ENCODE measurements at places on chromosomes 1 and 21. TPM values are rescaled to one million over a fixed set of nuclear protein-coding genes. Genes with fewer than 3 reads are reported as not detected.
A peak's percentile ranks its signal among the peaks of the same experiment; 100 is the strongest.

DPT gene
- total RNA-seq: not detected

HCRTR1 gene
- not detected for total RNA-seq

HORMAD1 gene
- total RNA-seq: 0.69 TPM

C4BPA gene
- not detected for total RNA-seq

CD48 gene
- 379 TPM for total RNA-seq

DNA sequence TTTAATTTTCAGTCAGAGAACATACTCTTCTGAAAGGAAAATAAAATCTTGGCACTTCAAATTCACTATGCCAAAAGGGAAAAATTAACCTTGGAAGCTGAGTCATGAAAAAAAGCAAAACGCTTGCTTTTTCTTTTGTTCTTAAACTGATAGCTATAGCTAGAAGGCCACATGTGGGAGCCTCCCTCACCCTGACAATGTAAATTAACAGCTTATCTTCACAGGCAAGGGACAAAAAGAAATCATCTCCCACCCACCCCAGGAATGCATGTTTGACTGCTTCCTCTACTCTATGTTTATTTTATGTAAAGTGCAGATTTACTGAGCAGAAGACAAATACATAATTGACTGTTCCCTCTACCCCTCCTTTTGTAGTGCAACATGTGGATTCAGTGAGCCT is 38.0 kb downstream of the EBNA1BP2 start:
- no peak overlapping the region for H3K27ac ChIP-seq
- no peak for DNase-seq
- no peaks in the 10 kb centered on the region for H3K4me1 ChIP-seq
- no peaks in the 10 kb centered on the region for H3K36me3 ChIP-seq
- peaks cover 31% of the 10 kb centered on the region for H3K27me3 ChIP-seq

- no peaks in the 10 kb centered on the region for H3K27me3 ChIP-seq
- peak overlapping the region; percentile 40 for H3K4me3 ChIP-seq
- peaks cover 40% of the 10 kb centered on the region for H3K4me1 ChIP-seq
- H3K36me3 ChIP-seq: peaks cover 39% of the 10 kb centered on the region
- peak overlapping the region; percentile 21 for H3K27ac ChIP-seq
These were observed 5.0 kb downstream of the GAS5 start for GRCh38 chr1:173862769-173863223.

DNA sequence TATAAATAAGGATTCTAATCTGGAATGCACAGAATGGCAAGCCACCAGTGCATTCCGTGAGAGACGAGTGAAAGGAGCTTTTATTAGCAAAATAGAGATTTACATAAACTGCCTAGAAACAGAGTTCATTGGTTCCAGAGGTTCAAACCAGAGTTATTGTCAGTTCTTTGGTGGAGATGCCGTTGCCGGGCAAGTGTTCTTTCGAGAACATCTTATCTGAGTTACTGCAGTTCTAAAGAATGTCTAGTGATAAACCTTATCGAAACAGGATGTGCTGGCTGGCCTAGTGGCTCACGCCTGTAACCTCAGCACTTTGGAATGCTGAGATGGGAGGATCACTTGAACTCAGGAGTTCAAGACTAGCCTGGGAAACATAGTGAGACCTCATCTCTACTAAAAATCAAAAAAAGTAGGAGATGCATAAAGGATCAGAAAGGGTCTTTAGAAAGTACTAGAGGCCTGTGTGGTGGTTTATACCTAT is 19.9 kb upstream of the EVI5 start:
- no peak for DNase-seq
- no peaks in the 10 kb centered on the region for H3K36me3 ChIP-seq
- no peak overlapping the region for H3K27ac ChIP-seq
- peaks cover 32% of the 10 kb centered on the region for H3K27me3 ChIP-seq

DNA sequence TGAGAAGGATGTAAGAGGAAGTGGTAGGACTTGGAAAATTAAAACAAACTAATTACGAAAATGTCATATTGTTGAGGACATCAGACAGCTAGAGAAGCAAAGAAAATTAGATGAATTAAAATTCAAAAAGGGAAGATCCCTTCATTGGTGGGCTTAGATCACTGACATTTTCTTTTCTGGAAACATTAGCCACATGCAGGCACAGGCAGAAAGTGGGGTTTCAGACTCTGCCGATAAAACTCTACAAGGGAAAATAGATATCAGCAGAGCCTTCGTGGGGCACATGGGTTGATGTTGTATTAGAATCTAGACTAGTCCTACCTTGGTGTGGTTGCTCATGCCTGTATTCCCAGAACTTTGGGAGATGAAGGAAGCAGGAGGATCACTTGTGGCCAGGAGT is 12.4 kb upstream of the RGS1 start:
- H3K27ac ChIP-seq: no peak overlapping the region
- no peak for DNase-seq
- H3K36me3 ChIP-seq: peaks cover 11% of the 10 kb centered on the region

DNA sequence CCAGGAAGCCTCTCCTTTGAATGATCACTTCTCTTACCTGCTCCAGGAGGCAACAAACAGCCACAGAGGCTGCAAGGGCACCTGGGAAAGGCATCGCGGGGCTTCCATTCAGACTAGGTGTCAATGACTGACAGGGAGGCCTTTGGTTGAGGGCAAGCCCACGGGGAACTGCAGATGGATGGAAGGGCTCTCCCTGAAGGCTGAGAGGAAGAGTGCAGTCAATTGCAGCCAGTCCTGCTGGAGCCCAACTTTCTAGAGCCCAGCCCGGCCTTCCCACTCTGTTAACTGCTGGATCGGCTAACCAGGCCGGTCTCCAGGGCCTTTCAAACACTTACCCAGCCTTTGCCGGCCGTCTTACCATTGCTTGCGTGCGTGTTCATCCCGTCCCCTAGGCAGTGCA is 89.3 kb downstream of the LACTBL1 start:
- H3K36me3 ChIP-seq: no peaks in the 10 kb centered on the region
- no peak overlapping the region for H3K4me3 ChIP-seq
- no peak overlapping the region for H3K27ac ChIP-seq
- H3K4me1 ChIP-seq: peaks cover 9% of the 10 kb centered on the region
- DNase-seq: no peak

GRCh38 chr1:19802269-19802668 is 2.6 kb upstream of the TMCO4 start:
- H3K36me3 ChIP-seq: peaks cover 5% of the 10 kb centered on the region
- no peak for DNase-seq
- H3K4me3 ChIP-seq: no peak overlapping the region
- H3K4me1 ChIP-seq: peaks cover 15% of the 10 kb centered on the region
- no peak overlapping the region for H3K27ac ChIP-seq

GRCh38 chr1:161949548-161949947 is 74.1 kb downstream of the OLFML2B start:
- H3K4me3 ChIP-seq: no peak overlapping the region
- no peak for DNase-seq
- H3K36me3 ChIP-seq: peaks cover 40% of the 10 kb centered on the region
- H3K27me3 ChIP-seq: no peaks in the 10 kb centered on the region

- H3K27ac ChIP-seq: no peak overlapping the region
- no peak overlapping the region for H3K4me3 ChIP-seq
- no peak for DNase-seq
- peaks cover 7% of the 10 kb centered on the region for H3K27me3 ChIP-seq
- no peaks in the 10 kb centered on the region for H3K36me3 ChIP-seq
- H3K4me1 ChIP-seq: no peaks in the 10 kb centered on the region
These were observed 61.9 kb upstream of the GJA5 start for GRCh38 chr1:147822292-147822691.

- H3K4me3 ChIP-seq: no peak overlapping the region
- H3K27me3 ChIP-seq: peaks cover 2% of the 10 kb centered on the region
- H3K4me1 ChIP-seq: no peaks in the 10 kb centered on the region
- H3K36me3 ChIP-seq: no peaks in the 10 kb centered on the region
- DNase-seq: no peak
These were observed 19.4 kb upstream of the LRRC53 start for GRCh38 chr1:74531796-74532195.

- no peaks in the 10 kb centered on the region for H3K36me3 ChIP-seq
- DNase-seq: no peak
- no peaks in the 10 kb centered on the region for H3K4me1 ChIP-seq
These were observed 1.1 kb upstream of the GJB3 start for GRCh38 chr1:34779962-34780361.

DNA sequence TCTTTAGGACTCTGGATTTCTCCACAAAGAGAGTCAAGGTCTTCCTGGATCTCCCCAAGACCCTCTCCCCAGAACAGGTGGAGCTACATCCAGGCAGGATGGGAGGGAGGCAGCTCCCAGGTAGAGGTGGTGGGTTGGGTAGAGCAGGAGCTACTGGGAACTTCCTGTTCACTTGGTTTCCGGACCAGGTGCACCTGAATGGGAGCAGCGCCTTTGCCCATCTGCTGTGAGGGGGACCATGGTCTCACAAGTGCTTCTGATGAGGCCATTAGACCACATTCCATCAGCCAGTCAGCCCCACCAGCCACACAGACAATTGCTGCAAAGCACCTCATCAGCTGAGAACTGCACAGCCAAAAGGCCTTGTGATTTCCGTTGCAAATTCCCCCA is 188.8 kb downstream of the MATN1 start:
- H3K4me3 ChIP-seq: no peak overlapping the region
- no peak for DNase-seq
- H3K4me1 ChIP-seq: no peaks in the 10 kb centered on the region

- H3K27ac ChIP-seq: peak overlapping the region; percentile 97
- no peak for DNase-seq
- peaks cover 36% of the 10 kb centered on the region for H3K36me3 ChIP-seq
- peaks cover 70% of the 10 kb centered on the region for H3K4me1 ChIP-seq
- no peaks in the 10 kb centered on the region for H3K27me3 ChIP-seq
These were observed 4.2 kb downstream of the LY9 start for GRCh38 chr1:160800142-160800541.

DNA sequence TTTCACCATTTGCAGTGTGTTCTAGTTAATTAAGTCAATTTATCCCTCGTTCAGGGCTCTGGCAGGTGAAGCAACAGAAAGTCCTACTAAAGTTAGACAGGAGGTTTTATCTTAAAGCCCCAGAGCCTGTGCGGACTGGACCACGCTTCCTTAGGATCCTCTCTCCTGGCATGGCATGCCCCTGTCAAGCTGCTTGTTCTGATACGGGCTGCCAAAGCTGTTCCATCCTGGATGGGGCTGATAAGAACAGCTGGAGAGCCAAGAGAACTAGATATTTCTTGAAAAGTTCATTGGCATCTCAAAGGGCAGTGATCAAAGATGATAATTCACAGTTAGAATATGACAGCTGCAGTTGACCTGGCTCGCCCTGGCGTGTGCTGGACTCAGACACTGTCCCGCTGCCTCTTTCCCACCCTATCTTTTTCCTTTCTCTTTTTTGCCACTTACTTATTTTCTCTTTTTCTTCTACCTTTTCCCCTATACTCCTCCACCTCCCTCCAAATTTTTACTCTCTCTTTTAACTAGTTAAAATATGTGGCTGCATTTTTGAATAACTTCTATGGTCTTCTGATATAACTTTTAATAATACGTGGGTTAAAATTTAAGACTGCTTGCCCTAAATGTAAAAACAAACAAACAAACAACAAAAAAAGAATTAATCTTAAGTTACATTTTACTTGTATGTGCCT is 96.7 kb downstream of the ABCA4 start:
- no peak for DNase-seq
- no peak overlapping the region for H3K27ac ChIP-seq
- H3K4me1 ChIP-seq: no peaks in the 10 kb centered on the region
- peaks cover 7% of the 10 kb centered on the region for H3K27me3 ChIP-seq
- no peaks in the 10 kb centered on the region for H3K36me3 ChIP-seq

GRCh38 chr1:111199881-111200801 is at the start of gene DENND2D:
Gene DENND2D (minus strand): TSS chr1:111200646. CDS start chr1:111200459, 187 bp downstream.
- H3K4me1 ChIP-seq: peaks cover 38% of the 10 kb centered on the region
- H3K27ac ChIP-seq: peak within 1 kb of the TSS; percentile 97
- peak within 1 kb of the TSS; percentile 98 for H3K4me3 ChIP-seq
- no peaks in the 10 kb centered on the region for H3K27me3 ChIP-seq
- peaks cover 52% of the 10 kb centered on the region for H3K36me3 ChIP-seq

- peaks cover 3% of the 10 kb centered on the region for H3K36me3 ChIP-seq
- peak overlapping the region; percentile 96 for H3K27ac ChIP-seq
- no peaks in the 10 kb centered on the region for H3K27me3 ChIP-seq
These were observed 45.7 kb downstream of the ACOT7 start for GRCh38 chr1:6347641-6348487.

- H3K27me3 ChIP-seq: peaks cover 4% of the 10 kb centered on the region
- no peak for DNase-seq
- no peaks in the 10 kb centered on the region for H3K36me3 ChIP-seq
These were observed 13.1 kb upstream of the USP1 start for GRCh38 chr1:62423580-62424242.

DNA sequence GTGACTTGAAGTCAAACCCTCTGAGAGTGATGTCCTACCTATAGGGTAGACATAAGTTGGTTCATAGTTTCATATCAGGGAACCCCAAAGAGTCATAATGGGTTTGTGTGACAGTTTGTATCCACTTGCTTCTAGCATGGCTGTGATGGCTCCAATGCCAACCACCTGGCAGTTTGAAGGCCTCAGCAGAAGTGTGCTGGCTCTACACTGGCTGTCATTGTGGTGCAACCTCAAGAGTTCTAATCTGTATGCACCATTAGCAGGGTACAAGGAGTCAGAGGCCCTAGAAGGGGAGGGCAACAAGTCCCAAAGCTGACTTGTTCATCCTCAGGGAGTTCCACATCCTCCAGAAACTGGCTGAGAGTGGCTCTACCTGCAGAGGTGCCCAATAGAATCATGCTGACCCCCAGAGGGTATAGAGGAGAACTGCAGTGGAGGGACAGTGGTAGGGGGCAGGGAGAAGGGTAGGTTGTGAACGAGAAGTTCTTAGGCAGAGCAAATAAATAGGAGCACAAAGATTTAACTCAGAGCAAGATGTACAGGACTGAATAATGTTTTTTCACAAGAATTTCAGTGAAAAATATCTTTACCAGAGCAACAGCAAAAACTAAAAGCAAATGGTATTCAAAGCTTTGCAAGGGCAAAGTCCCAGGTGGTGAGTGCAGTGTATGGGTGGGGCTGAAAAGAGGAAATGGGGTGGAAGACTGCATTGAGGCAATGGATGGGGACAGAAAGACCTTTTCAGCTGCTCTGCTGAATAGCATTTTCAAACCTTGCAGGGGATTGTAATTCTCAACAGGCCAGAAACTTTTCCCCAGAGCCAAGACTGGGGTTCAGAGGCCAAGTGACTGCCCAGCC is 3.2 kb downstream of the FCRL2 start:
- no peaks in the 10 kb centered on the region for H3K36me3 ChIP-seq
- no peak overlapping the region for H3K27ac ChIP-seq
- H3K4me3 ChIP-seq: no peak overlapping the region
- DNase-seq: no peak
- H3K4me1 ChIP-seq: peaks cover 3% of the 10 kb centered on the region

- H3K27me3 ChIP-seq: peaks cover 4% of the 10 kb centered on the region
- DNase-seq: no peak
- peaks cover 1% of the 10 kb centered on the region for H3K36me3 ChIP-seq
- no peaks in the 10 kb centered on the region for H3K4me1 ChIP-seq
These were observed 55.1 kb downstream of the HFM1 start for GRCh38 chr1:91349524-91349923.

- DNase-seq: no peak
- H3K4me1 ChIP-seq: peaks cover 23% of the 10 kb centered on the region
- H3K36me3 ChIP-seq: peaks cover 2% of the 10 kb centered on the region
- H3K4me3 ChIP-seq: peak overlapping the region; percentile 93
- no peak overlapping the region for H3K27ac ChIP-seq
These were observed 1.1 kb upstream of the TRIM62 start for GRCh38 chr1:33182896-33183295.
